ENCODE measurements at places on chromosomes 16 and 17. TPM values are rescaled to one million over a fixed set of nuclear protein-coding genes. Genes with fewer than 3 reads are reported as not detected.

- no peak for DNase-seq
Measured at GRCh38 chr17:21275047-21275578, 9.4 kb upstream of the MAP2K3 start.

Gene TMEM100
- total RNA-seq, result not detected

Gene GNAO1
- total RNA-seq, result 0.85 TPM

Gene KRTAP9-8
- total RNA-seq, result not detected

- DNase-seq, result no peak
Measured at GRCh38 chr16:41439-42068, 11.9 kb downstream of the POLR3K start.

- DNase-seq, result no peak
Measured at GRCh38 chr17:67503184-67503583, 126.1 kb downstream of the PITPNC1 start.

Gene KRTAP1-5
- not detected for total RNA-seq

GRCh38 chr17:82440991-82441627 is 9.4 kb downstream of the CYBC1 start:
- DNase-seq, result no peak

- no peak for DNase-seq
Measured at GRCh38 chr16:15808071-15808470, 48.8 kb downstream of the MYH11 start.

Gene RAP1GAP2
- total RNA-seq, result 1.3 TPM

- DNase-seq, result no peak
Measured at GRCh38 chr17:74898376-74898946, 5.0 kb upstream of the FADS6 start.

- no peak for DNase-seq
Measured at GRCh38 chr16:89845417-89845816, 17.1 kb downstream of the SPIRE2 start.

DNA sequence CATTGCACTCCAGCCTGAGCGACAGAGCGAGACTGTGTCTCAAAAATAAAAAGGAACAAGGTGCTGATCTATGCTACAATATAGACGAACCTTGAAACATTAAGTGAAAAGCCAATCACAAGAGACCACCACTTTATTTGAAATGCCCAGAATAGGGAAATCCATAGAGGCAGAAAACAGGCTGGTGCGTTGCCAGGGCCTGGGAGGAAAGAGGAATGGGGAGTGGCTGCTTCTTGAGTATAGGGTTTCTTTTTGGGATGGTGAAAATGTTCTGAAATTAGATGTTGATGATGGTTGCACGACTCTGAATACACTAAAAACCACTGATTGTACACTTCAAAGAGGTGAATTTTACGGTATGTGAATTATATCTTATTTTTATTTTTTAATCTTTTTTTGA is 20.3 kb upstream of the GLIS2 start:
- DNase-seq, result no peak

- no peak for DNase-seq
Measured at GRCh38 chr16:87847785-87848675, 21.3 kb downstream of the SLC7A5 start.

DNA sequence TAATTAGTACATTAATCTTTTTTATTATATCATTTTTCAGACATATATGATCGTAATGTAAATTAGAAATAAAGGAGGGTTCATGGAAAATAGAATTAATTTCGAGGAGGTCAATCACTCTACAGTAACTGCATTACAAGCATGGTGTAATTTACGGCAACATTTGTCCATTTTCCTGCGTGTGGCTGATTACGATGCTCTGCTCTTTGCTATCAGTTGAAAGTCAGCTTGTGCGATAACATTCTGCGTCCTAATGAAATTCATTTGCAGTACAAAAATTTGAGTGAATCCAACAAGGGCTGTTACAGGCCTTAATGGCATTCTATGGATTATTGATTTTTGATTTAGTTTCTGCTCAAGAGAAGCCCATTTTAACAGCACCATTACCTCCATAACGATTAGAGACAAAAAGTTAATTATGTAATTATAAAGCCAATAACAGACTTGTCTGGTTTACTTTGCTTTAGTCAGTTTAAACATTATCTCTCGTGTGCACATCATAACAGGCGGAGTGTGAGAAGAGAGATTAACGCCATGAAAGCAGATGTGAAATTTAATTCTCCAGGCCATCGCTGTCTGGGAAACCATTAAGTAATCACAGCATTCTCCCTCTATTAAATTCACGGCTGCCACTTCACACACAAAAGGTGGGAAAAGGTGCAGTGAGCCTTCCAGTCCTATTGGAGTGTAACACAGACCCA is 256.4 kb upstream of the IRX3 start:
- no peak for DNase-seq
